Right atrium auricular region (tissue), 2 donors: ENCODE measurements at places on chromosomes 5 and 9. TPM values are rescaled to one million over a fixed set of nuclear protein-coding genes. Genes with fewer than 3 reads are reported as not detected.

The SPINK13 gene
- not detected for total RNA-seq

DNA sequence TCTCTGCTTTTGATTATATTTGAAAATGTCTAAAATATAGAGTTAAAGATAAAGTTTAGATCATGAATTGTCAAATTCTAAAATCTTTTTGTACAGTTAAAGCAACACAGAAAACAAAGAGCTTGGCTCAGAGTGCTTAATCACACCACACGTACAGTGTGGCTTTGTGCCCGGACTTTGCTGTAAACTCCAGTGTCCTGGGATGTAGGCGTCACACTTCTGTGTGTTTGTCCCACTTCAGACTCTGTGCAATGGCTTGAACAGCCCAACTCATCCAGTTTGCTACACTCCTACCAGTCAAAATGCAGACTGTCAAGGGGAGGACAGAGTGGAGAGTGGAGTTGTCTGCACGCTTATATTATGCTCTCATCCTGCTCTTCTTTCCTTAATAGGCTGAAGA lies 45.3 kb downstream of the SMARCA2 start:
- DNase-seq, result no peak

- DNase-seq, result peak; percentile 36
Measured at GRCh38 chr5:172530878-172531703, 76.8 kb upstream of the SH3PXD2B start.

- DNase-seq, result no peak
Measured at GRCh38 chr5:168585119-168585856, 6.1 kb upstream of the PANK3 start.
